ENCODE measurements at places on chromosomes 2 and 18.

GRCh38 chr18:789397-789796 is 22.6 kb downstream of the YES1 start:
- no peak for DNase-seq

DNA sequence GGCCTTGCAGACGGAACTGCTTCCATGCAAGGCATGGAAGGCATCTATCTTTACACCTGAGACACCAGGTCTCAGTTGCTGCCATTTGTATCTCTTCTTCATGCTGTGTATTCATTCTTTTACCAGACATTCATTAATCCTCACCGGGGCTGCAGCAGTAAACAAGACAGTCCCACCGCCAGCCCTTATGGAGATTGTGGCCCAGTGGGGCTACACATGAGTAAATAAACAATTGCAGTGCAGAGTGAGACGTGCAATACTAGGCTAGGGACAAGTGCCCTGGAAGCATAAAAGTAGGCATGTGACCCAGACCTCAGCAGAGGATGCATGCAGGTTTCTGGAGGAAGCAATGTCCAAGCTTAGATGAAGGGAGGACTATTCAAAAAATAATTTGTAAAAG is 497.6 kb upstream of the KLHL29 start:
- no peak for DNase-seq

- no peak for DNase-seq
These were observed 65.1 kb downstream of the TIMM21 start for GRCh38 chr18:74213429-74213828.

GRCh38 chr2:12502759-12503158 is 214.0 kb upstream of the TRIB2 start:
- DNase-seq, result no peak

DNA sequence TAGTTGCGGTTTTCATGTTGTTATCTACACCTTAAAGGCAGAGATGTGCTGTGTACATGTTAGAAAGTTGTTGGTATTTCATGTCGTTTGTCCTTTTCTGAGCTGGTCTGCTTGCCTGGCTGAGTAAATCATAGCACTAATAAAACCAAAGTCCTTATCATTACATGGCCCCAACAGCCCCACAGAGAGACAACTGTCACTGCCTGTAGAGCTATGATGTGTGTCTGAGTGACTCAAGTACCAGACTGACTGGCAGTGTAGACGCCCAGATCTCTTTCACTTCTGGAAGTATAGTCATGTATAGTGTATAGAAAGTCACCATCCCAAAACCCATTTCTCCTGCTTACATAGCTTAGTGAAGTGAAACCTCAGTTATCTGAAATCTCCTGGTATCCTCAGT is 4.3 kb downstream of the SOCS6 start:
- no peak for DNase-seq

- DNase-seq, result no peak
These were observed 74.3 kb downstream of the LONRF2 start for GRCh38 chr2:100248044-100248330.

DNA sequence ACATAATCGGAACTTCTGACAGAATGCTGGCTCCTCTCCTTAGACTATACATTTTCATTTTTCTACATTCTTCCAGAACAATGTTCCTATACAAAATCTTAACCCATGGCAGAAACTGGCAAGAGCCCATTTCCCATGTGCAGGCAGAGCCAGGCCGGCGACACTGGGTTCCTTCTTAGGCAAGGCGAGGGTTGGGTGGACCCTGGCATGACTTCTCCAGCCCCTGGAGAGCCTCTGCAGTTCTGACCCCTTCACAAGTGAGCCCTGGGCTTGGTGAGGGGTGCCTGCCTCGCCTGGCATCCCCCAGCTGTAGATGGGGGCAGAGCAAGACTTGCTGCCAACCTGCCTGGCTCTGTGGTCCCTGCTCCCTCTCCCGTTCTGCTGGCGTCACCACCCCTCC is 5.0 kb downstream of the GYPC start:
- DNase-seq, result no peak

GRCh38 chr18:34911661-34912384 is 129.4 kb upstream of the MAPRE2 start:
- no peak for DNase-seq

DNA sequence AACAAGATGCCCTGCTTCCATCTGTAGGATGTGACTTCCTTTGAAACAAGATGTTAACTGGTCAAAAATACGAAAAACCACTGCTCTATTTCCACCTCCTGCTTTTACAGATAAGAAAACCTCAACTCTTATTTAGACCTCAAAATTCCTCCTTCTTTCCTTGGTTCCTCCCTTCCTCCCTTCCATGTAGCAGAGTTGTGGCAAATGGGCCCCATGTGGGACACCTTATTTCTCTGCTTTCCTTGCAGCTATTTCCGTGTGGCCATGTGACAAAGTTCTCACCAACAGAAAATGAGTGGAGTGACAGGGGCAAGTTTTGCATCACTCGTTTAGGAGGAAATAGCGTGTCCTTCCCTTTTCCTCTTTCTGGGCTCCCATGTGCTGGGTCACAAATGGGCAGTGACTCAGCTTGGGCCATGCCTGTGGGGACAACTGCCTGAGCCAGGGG is 69.4 kb upstream of the SMAD2 start:
- DNase-seq, result no peak

GRCh38 chr18:8329186-8329771 is 280.0 kb upstream of the RAB12 start:
- DNase-seq, result no peak

Data from midbrain (tissue), 1 donor.